ENCODE measurements at places on chromosomes 11 and 22.

DNA sequence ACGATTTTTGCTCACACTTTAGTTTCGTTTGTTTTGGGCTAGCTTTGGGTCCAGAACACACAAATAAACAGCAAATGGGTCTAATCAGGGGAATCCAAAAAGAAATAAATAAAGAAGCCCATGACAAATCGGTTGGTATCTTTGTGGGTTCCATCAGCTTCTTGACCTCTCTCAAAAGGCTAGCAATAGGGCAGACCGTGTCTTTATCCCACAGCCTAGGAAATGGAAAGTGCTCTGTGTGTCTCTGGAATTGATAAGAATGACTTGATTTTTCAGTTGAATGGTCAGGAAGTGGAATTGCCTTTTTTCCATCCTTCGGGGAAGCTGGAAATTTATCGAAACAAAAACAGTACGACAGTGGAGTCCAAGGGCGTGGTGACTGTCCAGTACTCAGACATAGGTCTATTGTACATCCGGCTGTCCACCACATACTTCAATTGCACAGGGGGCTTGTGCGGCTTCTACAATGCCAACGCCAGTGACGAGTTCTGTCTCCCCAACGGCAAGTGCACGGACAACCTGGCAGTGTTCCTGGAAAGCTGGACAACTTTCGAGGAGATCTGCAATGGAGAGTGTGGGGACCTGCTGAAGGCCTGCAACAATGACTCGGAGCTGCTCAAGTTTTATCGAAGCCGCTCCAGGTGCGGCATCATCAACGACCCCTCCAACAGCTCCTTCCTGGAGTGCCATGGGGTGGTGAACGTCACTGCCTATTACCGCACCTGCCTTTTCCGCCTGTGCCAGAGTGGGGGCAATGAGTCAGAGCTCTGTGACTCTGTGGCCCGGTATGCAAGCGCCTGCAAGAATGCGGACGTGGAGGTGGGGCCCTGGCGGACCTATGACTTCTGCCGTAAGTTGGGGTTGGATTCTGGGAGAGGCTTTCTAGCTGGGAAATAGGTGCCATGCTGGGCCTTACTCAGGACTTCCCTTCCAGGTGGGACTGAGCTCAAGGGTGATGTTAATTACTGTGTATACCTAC, 28.6 kb downstream of the TECTA start:
- DNase-seq = no peak

GRCh38 chr22:34800260-34800980, 265.5 kb upstream of the ISX start:
- no peak for DNase-seq

- no peak for DNase-seq
These were observed 12.5 kb downstream of the CBX7 start for GRCh38 chr22:39139933-39140332.

- no peak for DNase-seq
These were observed 40.8 kb downstream of the RTN4R start for GRCh38 chr22:20227363-20227762.

DNA sequence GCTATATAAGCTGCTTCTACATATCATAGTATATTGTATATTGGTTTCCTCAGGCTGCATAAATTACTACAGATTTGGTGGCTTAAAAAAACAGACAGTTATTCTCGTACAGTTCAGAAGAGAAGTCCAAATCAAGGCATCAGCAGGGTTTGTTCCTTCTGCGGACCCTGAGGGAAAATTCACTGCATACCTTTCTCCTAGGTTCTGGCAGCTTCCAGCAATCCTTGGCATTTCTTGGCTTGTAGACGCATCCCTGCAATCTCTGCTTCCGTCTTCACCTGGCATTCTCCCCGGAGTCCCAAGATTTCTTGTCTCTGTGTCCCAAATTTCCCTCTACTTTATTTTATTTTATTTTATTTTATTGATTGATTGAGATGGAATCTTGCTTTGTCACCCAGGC, 142.8 kb downstream of the COMMD9 start:
- DNase-seq = no peak

- DNase-seq = no peak
These were observed 79.8 kb downstream of the CLPB start for GRCh38 chr11:72354356-72355115.

DNA sequence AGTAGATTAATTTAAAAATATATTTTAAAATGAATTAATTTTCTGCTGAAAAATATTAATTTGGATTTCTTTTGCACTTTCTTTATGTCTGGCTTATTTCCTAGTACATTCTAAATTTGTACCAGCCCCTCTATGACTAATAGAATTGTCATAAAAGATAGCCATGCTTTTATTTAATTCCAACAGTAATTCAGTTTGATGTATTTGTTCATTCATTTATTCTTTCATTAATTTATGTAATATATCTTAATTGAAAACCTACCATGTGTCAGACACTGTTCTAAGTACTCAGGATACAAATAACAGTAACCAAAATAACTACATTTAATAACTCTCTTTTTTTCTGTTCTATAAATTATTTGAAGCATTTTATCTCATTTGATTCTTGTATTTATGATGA, 264.0 kb upstream of the CCDC179 start:
- DNase-seq = no peak

GRCh38 chr11:108586600-108586999, 7.0 kb downstream of the EXPH5 start:
- no peak for DNase-seq

DNA sequence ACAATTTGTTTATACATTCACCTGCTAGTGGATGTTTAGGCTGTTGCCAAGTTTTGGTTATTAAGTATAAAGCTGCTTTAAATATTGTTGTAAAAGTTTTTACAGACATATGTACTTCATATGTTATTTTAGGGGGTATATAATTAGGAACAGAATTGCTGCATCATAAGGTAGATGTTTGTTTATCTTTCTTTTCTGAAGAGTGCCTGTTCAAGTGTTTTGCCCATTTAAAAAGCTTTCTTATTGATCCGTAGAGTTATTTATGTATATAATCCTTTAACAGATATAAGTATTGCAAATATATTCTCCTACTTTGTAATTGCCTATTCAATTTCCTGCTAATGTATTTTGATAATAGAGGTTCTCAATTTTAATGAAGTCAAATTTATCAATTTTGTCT, 11.3 kb upstream of the CCDC81 start:
- no peak for DNase-seq

GRCh38 chr11:71472357-71472885, 19.4 kb downstream of the NADSYN1 start:
- no peak for DNase-seq

DNA sequence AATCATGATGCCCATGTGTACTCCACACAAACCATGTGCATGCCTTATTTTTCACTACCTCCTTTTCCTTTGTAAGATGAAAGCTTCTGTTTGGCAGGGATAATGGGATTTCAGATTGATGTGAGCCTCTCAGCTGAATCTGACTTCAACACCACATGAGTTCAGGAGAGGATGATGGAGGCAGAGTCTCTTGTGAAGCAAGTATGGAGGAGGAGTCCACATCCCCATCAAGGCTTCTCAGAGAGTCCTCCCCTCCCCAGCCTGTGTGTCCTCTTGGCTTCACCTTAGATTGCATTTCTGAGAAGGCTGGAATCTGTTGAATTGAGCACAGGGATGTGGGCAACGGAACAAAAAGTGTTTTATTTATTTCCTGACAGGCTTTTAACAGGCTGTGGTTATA, 370.4 kb downstream of the FAT3 start:
- no peak for DNase-seq

GRCh38 chr11:118529584-118530175, 1.3 kb upstream of the TMEM25 start:
- DNase-seq = no peak

DNA sequence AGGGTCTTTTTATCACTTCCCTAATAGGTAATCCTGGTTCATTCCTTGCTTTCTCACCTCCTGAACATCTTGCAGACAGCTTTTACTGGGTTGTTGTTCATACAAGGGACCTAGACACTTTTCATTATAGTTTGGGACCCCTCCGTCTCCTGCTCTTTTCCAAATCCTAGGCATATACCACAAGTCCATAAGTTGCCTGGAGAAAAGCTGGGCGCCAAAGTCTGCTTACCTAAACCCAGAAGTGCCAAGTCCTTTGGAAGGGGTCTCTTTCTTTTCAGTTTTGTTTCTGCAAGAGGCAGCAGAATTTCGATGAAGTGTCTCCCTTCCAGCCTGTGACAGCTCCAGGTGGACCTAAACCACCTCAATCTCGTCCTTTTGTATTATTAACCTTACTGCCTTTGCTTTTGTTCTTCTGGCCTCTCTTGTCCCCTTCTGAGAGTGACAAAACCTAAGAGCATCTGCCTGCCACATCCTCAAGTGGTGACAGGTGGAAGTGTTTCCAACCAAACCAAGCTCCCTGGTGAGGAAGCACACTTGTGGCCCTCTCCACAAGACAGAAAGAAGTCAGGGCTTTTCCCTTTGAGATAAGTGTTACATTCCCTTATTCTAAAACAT, 19.5 kb upstream of the P2RY6 start:
- no peak for DNase-seq

- DNase-seq = no peak
These were observed 3900.0 kb upstream of the OR11H1 start for GRCh38 chr22:11627798-11628650.

DNA sequence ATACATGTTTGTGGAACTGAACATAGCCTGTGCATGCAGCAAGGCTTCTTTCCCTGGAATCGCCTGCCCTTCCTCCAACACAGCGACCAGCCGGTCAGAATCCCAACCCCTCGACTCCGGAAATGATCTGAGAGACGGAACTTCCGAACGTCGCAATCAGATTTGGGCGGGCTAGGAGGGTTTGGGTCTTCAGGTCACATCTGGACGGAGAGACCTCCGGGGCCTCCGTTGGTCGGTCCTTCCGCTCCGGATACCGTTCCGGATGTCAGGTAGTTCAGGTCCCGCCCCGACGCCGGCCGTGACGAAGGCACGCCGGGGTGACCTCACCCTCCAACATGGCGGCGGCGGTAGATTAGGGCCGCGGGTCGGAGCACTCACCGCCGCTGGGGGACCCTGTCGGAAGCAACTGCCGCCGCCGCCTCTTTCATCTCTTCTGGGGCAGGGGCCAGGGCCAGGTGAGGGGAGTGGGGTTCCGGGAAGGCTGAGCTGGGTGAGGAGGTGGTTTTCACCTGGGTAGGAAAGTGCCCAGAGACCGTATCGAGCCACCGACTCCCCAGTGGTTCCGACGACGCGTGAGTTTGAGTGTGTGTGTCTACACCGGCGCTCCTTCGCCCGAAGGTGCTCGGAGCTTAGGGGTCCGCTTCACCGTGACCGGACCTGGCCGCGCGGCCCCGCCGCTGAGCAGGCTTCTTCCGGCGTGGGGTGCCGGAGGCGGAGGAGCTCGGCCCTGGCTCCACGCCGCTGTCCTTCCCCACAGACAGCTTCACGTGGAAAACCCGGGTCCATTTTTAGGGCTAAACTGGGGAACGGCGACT, at the start of gene BCL2L13:
Gene BCL2L13 (plus strand): TSS at position 326 of the 815 bp plus-strand sequence. CDS start 16,955 bp downstream, outside the sequence.
- DNase-seq = peak; percentile 80

- DNase-seq = no peak
These were observed 62.0 kb downstream of the GGTLC2 start for GRCh38 chr22:22706253-22706915.

DNA sequence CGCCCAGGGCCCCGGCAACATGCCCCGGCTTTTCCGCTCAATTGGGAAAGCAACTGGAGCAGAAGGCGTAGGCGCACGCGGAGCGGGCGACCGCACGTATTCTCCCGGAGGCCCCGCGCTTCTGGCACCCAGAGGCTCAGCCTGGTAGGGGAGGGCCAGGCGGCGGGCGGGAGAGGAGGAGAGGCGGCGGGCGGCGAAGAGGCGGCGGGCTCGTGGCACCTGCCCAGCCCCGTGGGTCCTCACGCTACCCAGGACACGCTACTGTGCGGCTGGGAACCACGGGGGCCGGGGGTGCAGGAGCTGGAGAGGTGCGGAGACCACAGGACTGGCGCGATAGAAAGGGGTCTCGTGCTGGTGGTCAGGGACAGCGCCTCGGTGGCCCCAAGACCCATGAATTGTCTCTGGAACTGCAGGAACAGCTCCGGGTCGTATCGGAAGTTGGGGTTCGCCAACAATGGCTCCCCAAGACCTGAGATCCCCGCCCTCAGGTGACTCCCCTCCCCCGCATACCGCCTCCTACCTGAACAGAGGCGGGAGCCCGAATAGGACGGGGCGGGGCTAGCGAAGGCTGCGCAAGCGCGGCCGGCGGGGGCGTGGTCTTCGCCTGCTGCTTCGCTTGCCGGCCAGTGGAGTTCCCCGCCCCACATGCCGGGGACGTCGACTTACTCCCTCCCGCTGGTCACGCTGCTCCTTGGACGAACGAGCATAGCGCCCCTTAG, at the start of gene SLC37A4:
Gene SLC37A4 (minus strand): TSS at position 549 of the 719 bp plus-strand sequence.
- DNase-seq = peak; percentile 99

DNA sequence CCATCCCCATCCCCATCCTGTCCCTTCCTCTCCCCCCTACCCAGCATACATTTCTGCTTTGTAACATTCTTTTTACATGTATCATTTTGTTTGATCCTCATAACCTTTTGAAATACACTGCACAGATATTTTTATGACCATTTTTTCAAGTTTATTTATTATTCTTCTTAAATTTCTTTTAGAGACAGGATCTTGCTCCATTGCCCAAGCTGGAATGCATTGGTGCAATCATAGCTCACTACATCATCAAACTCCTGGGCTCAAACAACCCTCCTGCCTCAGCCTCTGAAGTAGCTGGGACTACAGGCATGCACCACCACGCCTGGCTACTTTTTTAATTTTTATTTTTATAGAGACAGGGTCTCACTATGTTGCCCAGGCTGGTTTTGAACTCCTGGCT, 99.4 kb upstream of the AKIP1 start:
- no peak for DNase-seq

GRCh38 chr11:58513747-58514367, 6.0 kb upstream of the OR5B21 start:
- DNase-seq = no peak

DNA sequence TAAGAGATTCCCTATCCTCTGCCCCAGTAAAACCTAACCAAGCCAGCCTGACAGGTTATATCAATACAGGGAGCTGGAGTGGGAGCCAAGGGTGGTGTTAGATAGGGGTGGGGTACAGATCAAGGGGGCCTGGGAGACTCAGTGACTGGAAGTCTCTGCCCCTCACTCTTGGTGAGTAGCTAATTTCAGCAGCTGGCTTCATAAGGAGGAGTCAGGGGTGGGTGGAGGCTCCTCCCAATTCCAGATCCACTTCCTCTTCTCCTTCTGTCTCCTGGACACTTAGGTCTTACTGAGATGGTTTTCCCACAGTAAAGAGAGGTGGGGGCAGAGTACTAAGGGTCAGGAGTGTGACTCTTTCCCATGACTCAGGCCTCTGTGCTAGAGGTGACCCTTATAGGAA, 1.1 kb upstream of the VSIG2 start:
- DNase-seq = no peak

All from stimulated activated CD8-positive, alpha-beta memory T cell treated with anti-CD3 and anti-CD28 coated beads, Interleukin-12 subunit alpha, Interleukin-12 subunit beta, amount 100 ng/mL, for 1 hour (primary cell).